AG04449 (cell line): ENCODE measurements at places on chromosomes 5 and 9.

DNA sequence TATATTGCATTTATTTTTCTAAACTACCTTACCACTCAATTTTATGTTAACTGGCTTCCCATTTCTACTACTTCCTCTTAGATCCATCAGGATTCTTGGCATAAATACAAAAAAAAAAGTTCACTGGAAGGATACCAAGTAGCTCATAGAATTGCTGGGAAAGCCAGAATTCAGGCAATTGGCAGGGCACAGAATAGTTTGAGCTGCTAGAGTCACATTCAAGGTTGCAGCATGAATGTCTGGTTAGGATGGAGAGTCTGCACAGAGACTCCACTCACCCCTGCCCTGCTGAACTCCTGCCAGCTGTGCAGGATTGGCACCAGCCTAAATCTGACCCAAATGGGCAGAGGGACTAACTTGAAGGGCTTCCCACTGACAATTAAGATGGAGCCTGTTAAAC, 4.9 kb upstream of the AMACR start:
- no peak for DNase-seq

GRCh38 chr9:95157481-95158151, 159.9 kb downstream of the FANCC start:
- DNase-seq: peak; percentile 71

DNA sequence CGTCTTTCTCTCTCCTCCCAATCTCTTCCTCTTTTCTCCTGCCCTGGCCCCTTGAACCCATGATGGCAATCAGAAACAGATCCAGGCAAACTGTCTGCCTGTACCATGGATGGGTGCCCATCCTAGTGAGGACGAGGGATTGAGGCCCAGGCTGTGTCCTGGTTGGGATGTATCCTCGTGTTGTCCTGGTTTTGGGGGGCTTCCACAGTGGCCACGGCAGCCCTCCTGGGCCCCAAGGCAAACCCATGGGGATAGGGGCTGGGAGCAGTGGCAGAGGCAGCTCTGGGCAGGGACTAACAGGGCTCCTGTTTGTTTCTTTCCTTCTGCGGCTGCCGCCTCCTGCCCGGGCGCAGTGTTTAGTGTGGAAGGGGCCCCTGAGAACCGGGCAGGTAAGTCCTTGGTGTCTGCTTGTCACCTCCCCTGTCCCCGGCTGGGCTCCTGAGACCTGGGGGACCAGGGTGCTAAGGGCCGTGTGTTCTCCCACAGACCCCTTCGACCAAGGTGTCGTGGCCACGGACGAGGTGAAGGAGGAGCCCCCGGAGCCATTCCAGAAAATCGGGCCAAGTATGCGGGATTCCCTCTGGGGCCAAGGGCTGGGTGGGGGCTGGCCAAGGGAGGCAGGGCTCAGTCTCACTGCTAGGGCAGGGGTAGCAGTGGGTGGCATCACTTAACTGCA, 70.0 kb downstream of the AMBP start:
- DNase-seq: no peak

DNA sequence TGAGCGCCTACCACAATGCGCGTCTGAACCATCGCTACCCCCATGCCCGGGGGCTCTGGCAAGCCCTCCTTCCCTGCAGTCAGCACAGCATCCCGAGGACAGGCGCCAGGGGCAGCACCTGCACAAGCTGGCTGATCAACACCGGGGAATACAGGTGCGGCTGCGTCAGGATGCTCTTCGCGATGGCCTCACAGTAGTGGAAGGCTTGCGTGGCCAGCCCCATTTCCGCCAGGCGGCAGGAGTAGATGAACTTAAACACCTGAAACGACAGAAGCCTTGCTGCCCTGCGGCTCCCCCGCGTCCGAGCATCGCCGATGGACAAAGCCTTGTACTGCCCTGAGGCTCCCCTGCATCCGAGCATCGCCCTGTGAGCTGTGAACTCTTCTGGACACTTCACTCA, 17.7 kb upstream of the INPP5E start:
- no peak for DNase-seq

DNA sequence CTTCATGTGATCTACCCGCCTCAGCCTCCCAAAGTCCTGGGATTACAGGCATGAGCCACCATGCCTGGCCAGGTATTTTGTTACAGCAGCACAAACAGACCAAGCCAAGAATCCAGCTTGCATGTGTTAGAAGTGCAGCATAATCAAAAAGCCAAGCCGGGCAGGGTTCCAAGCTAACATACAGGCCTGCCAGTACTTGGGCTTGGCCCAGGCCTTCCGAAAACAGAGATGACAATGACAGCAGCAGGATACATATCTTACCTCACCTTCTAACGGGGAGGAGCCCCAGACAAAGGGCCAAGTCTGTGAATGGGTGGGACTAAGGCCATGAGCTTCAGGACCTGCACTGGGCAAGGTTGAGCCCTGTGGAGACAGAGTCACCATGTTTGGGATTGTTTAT, 91.4 kb upstream of the ZNF462 start:
- DNase-seq: no peak

- no peak for DNase-seq
These were observed 9.1 kb upstream of the MVB12B start for GRCh38 chr9:126317513-126317912.

DNA sequence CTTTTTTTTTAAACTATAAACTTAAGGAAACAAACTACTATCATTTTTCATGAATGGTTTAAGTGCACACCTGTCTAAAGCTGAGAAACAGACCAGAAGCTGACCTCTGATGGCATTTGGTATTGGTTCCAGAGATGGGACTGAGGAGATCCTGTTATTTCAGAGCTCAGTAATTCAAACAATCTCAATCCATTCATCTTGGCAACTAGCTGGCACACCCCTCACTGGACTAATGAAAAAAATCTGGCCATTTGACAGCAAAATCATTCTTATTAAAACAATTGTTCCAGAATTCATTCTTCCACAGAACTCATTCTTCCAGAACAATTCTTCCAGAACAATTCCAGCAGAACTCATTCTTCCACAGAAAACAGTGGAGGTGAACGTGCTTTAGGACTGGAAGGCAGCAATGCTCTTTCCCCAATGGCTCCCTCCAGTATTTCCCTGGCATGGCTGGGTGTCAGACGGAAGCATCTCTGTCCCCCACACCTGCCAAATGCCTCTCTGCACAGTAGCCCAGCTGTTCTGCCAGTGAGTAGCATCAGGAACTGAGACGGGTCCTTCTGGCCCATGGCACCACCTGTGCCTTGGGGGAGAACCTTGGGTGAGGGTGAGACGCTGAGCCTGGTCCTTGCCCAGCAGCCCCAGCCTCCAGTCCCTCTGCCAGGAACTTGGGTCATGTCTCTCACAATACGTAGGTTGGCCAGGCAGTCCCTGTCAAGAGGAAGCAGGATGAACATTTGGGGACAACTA, 87.5 kb upstream of the EQTN start:
- no peak for DNase-seq
